ENCODE measurements at places on chromosomes 7 and 10.

DNA sequence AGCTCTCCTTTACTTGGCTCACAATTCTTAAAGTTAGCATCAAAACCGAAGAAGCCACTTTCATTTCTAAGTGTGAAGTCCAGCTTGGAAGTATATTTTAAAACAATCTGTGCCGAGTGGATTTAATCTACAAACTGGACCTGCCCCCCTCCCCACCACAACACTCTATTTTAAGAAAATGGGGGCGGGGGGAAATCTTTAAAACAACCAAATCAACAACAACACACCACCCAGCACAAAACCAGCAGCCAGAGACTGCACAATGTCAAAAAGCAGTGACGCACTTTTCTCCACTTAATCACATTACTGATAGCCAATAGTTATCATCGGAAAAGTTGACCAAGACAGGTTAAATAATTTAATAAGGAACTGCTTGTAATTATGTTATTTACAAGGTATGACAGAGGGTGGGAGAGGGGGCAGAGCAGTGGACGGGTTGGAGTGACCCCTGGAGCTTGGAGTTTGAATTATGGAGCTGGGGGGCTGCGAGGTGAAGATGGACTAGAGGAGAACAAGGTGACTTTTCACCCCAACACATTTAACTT lies 2.8 kb downstream of the EBF3 start:
- DNase-seq: no peak

DNA sequence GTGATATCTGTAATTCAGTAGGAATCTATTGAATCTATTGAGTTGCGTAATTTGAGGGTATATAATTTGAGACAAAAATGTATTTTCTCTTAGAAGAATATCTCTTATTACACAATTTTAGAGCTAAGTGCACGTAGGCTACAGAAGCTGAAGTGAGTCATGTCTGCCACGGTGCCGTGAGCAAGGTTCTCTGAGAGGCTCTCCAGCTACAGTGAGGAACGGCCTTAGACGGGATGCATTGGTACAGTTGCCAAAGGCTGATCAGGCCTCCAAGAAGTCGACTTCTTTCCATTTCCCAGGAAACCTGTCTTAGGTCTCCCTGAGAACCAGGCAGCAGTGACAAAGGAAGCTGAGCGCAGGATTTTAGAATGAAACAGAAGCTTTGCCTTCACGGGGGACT lies 28.6 kb downstream of the TCERG1L start:
- no peak for DNase-seq

DNA sequence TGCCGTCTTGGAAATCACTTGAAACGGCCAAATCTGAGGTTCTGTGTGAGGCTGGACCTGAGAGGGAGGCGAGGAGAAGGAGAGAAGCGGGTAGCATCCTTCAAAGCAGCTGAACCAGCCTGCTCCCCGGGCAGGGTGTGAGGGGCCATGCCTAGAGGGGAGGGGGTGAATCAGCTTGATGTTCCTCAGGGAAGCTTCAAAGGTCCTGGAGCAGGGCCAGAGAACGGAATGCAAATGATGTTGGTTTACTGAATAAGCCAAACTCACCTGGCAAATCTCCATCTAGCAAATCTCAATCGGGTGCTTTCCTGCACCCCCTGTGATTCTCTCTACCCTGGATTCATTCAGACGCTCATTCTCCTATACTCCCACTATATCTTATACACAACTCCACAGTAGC lies 226.9 kb downstream of the WDR11 start:
- DNase-seq: no peak

- no peak for DNase-seq
Measured at GRCh38 chr10:71433768-71434744, 37.3 kb downstream of the CDH23 start.

DNA sequence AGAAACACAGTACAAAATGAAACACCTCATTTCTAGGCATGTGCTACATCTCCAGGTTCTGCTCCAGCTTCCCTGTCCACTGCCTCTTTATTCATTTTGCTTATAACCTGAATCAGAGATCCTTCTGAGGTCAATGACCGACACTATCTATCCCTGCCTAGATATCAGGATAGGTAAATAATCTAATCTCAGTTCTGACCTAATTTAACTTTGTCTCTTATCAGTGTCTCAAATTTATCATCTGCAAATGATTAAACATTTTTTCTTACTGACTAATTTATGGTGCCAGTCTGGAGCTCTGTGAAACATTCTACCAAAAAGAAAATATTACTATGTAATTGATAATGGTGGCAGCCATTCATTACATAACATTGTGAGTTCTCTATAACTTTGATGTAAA lies 61.1 kb downstream of the SGCE start:
- DNase-seq: no peak

DNA sequence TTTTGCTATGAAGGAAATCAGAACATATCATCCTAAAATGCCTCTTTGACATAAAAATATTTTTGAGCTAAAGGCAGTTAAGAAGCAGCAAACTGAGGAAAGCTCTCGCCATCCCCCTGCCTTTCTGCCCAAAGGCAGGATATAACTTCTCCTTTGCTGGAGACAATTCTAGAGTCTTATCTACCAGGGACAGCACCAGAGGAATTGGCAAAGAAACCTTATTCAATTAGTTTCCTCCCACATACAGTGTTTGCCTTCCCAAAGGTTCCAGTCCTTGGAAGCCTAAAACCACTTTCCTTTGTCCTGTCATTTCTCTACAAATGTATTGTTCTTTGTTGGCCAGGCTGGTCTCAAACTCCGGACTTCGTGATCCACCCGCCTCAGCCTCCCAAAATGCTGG lies 33.7 kb downstream of the MASTL start:
- no peak for DNase-seq

GRCh38 chr10:89684604-89685003 lies 16.8 kb upstream of the KIF20B start:
- DNase-seq: no peak

DNA sequence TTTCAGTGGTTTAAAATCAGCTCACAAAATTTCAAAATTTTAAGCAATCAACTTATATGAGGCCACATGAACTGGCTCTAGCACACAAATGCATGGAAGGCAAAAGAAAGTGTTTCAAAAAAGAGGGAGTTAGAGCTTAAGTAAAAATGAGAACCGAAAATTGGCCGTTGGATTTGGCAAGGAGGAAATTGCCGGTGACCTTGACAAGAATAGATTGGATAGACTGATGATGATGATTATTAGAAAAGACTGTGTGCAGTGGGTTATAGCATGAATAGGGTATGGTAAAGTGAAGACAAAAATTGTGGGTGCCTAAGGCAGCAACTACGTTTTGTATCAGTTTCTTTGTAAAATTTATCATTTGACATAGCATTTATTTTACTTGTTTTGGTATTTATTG lies 175.7 kb downstream of the SEMA3D start:
- DNase-seq: no peak

- DNase-seq: no peak
Measured at GRCh38 chr7:88835147-88835728, 39.7 kb upstream of the TEX47 start.

GRCh38 chr7:78315119-78315518 lies 516.5 kb downstream of the PHTF2 start:
- DNase-seq: no peak

- no peak for DNase-seq
Measured at GRCh38 chr10:49569031-49569631, 30.2 kb upstream of the ERCC6 start.

- DNase-seq: no peak
Measured at GRCh38 chr7:151382079-151382885, 27.6 kb downstream of the WDR86 start.

GRCh38 chr7:130912862-130913638 lies 179.0 kb upstream of the KLF14 start:
- peak; percentile 65 for DNase-seq

DNA sequence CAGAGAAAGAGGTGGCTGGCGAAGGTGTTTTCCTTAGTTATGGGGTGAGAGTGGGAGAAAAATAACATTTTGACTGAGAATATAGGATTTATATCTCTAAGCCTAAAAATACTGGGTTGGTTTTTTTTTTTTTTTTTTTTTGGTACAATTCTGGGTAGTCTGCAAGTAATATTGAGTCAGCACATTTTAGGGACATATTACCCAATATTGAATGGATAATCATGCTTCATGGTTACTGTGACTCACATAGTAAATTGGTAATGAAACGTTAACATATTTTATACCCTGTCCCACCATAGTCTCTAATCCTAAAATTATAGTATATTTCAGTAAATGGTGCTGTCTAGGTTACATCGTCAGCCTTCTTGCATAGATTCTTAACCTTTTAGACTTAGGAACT lies 91.4 kb downstream of the TPST1 start:
- no peak for DNase-seq

DNA sequence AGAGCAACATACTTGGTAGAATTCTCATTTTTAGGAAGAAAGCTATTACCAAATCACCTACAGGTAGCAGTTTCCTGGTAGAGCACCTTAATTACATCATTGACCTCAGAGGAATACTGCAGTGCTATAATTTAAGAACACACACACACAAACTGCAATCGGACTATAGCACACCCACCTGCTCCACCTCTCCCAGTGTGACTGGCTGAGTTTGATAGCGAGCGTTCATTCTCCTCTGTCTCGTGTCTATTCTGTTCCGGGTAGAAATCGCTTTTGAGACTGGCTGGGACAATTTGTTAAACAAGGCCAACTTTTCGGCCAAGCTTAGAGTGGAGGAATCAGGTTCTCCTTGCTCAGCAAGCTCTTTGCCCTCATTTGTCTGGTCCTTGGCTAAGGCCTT lies 110.5 kb downstream of the SVIL start:
- no peak for DNase-seq

GRCh38 chr10:35346248-35346647 lies 9.9 kb downstream of the CCNY start:
- no peak for DNase-seq

- DNase-seq: no peak
Measured at GRCh38 chr7:16668049-16668858, 22.3 kb downstream of the BZW2 start.

DNA sequence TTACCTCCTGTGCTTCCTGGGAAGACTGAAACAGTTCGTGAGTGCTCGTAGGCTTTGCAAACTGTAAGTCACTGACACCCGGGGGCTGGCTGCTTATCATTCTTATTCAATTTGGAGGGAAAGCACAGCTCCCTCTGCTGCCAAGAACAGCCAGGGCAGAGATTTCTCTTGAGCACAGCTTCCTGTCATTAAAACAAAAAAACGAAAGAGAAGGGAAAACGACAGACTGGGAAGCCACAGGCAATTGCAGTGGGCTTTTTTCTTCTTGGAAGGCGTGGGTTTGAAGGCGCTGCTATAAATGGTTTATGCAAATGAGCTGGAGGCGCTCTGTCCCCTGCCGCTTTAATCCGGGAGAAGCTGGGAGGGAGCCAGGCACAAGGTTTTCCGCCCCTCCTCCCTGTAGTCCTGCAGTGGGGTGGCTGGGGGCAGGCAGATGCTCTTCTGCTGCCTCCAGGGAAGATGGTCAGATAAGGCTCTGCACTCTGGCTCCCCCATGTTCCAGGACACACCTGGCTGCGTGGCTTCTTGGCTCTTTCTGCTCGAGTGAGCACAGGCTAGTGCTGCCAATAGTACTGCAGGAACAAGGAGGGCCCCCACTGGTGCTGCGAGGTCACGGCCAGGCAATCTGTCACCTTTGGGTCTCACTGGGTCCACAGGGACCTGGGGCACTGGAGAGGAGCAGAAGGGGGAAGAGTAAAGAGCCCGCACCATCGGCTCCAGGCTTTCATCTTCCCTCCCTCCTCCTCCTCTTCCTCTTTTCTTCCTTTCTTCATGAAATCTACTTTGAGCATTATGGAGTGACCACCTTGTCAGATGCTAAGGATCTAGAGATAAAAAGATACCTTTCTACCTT lies 49.5 kb downstream of the NEURL1 start:
- no peak for DNase-seq

DNA sequence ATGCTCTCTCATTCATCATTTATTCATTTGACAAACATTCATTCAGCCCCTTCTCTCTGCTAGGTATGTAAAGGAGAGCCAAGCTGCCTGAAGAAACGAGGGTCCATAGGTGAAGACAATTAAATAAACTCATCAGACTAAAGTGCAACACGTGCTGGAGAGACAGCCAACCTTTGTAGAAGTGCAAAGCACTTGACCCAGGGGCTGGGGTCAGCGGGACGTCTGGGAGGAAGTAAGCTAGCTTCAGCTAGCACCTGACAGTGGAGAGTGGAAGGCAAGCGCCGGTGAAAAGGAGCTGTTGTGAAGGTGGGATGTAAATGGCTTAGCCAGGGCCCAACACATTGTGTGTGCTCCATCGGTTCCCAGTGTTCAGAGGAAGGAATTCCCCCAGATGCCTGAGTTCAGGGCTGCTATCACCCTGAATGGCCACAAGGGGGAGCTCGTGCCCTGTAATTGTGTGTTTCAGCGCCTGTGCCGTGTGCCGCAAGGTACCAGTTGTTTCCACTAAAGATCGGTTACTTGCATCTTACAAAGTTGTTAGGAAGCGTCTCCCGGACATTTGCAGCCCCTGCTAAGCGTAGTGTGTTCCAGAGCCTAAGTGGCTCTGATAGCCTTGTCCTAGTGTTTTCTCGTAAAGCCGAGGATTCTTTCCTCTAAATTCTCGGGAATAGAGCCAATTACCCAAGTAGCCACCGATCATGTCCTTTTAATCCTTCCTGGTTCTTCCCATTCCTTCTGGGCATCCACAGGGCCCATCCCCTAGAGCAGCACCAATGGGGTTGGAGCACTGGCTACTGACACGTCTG lies 30.6 kb downstream of the TLX1 start:
- peak; percentile 62 for DNase-seq
